Activated CD4-positive, alpha-beta memory T cell treated with anti-CD3 and anti-CD28 coated beads for 36 hours (primary cell): ENCODE measurements at places on chromosomes 11 and 22.

DNA sequence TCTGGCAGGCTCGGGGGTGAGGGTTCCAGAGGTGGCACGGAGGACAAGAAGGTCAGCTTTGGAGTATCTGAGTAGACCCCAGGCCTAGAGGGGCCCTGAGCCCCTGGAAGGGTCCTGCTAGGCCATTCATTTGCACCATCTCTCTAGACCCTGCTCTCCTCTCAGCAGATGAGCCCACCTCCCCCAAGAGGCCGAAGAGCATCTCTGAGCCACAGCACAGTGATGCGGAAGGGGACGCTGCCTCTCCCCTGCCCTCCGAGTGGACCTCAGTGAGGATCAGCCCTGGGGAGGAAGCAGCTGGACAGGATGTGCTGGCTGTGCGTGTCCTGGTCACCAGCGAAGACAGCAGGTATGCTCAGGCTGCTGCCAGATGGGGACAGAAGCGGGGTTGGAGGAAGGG lies 101.6 kb upstream of the PARVA start:
- peak; percentile 7 for DNase-seq

DNA sequence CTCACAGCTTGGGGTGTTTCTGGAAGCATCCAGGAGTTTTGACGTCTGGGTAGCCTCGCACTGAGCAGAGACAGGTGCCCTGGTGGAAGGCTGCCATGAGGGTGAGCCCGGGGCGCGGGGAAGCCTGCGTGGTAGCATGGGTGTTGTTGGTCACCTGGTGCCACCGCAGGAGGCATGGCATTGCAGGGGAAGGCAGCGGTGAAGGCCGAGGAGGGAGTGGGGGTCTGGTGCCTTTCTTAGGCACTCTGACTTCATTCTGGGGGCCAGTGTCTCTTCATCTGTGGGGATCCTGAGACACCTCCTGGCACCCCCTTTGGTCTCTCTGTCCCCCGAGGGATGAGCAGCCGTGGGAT lies 271.2 kb downstream of the TBC1D22A start:
- DNase-seq = no peak

GRCh38 chr11:36057379-36058042 lies 113.6 kb downstream of the LDLRAD3 start:
- no peak for DNase-seq

DNA sequence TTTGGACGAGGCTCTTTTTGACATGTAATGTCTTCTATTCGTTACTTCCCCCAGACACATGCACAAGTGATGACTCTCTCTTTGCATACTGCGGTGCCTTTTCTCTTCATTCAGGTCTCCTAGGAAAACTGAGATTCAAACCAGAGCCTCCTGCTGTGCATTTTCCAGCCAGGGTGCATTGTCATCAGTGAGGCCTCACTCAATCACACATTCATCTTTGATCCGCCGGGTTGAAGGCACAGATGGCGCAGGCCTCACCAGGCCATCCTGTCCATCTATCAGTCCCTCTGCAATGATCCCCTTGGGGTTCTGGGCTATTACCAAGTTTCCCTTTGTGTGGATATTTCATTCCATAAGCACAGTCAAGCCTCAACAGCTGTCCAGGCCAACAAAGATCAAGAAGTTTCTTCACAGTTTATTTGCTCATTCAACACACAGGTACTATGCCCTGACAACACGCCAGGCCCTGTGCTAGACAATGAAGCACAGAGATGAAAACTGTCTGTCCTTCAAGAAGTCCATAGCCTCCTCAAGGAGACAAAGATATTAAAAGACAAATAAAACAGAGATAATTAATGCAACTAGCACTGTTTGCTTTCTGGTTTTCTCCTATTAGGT lies 107.8 kb downstream of the LARGE1 start:
- no peak for DNase-seq

- no peak for DNase-seq
Measured at GRCh38 chr11:108289699-108290098, 66.8 kb downstream of the ATM start.

GRCh38 chr11:111561791-111562325 lies 21.3 kb downstream of the LAYN start:
- no peak for DNase-seq

- no peak for DNase-seq
Measured at GRCh38 chr11:88553204-88553603, 215.7 kb upstream of the CTSC start.

- DNase-seq = no peak
Measured at GRCh38 chr22:48820481-48821345, 1007.0 kb downstream of the BRD1 start.

- DNase-seq = peak; percentile 8
Measured at GRCh38 chr11:537622-538430, 499 bp downstream of the LRRC56 start.

GRCh38 chr11:293852-294661 lies 5.1 kb downstream of the PGGHG start:
- no peak for DNase-seq

GRCh38 chr11:118792570-118793124 lies 1.7 kb upstream of the DDX6 start:
- DNase-seq = peak; percentile 76

- no peak for DNase-seq
Measured at GRCh38 chr11:101444164-101444563, 139.6 kb downstream of the TRPC6 start.

DNA sequence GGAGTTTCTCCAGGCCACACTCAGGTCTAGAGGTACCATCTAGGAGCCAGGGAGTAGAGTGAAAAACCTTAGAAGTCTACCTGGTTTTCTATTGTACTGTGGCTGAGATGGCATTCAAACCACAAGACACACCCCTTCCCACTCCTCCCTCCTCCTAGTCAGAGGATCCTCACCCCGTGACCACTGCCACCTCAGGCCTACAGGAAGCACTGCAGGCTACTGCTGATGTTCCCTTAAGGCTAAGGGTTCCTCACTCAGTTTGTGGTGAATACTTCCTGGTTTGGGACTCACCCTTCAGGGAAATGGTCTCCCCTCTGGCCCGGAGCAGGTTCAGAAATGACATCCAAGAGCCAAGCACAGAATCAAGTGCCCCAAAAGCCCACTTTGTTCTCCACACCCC lies 1293.9 kb downstream of the JRKL start:
- no peak for DNase-seq

- DNase-seq = no peak
Measured at GRCh38 chr22:24961217-24961844, 8.8 kb downstream of the KIAA1671 start.

DNA sequence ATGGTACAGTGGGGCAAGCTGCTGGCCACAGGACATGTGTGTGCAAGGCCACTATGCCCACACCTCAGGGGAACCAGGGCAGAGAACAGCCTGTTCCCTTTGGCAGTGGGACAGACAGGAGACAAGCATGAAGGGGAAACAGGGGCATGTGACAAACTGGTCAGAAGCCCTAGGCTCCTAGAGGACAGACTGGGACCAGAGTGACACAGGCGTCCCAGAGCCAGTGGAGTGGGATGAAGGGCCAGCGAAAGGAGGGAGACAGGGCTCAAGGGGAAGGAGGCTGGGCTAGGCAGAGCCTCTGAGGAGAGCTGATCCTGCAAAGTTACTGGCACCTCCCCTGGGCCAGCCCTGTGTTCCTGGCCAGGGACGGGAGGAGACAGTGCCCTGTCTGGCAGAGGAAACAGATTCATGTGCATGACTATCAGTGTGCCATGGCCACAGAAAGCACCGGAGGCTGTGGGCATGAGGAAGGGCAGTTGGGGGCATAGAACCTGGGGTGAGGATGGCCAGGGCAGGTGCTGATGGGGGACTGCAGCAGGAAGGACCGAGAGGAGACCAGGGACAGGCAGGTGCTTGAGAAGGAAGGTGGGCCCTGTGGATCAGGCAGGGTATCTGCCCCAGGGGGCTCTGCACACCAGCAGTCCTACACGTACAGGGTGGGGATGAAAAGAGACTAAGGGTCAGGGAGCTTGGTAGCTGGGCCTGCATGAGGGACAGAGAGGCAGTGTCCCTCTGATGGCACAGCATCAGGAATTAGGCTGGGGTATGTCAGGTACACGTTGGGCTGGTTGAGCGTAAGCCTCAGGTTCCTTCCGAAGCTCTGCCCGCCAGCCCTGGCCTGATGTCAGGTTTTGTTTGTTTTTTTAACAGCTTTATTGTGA lies 9.8 kb downstream of the DERL3 start:
- DNase-seq = no peak

DNA sequence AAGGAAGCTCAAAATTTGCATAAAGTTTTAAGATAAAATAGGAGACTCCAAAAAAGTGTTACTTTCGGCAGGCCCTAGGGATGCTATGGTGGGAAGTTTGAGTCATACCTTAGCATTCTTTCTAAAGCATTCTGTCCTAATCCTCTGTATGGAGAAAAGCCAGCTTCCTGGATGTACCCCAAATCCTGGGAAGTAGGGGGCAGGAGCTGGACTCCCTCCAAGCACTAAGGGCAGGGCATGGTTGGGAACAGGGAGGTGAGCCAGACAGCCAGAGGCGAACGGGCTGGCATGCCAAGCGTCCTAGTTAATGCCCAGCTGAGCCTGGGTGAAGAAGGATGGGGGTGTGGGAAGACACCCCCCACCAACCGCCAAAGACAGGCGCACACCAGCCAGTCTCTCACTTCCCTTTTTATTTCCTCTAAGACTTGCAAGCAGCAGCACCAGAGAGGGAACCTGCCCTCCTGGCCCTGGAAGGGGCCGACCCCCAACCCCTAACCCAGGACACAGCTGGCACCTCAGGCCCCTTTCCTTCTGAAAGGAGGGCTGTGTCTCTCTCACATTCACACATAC lies 23.9 kb downstream of the RTN4RL2 start:
- DNase-seq = no peak

- no peak for DNase-seq
Measured at GRCh38 chr11:115656041-115656440, 151.8 kb upstream of the CADM1 start.

- no peak for DNase-seq
Measured at GRCh38 chr22:27593378-27593777, 208.2 kb downstream of the MN1 start.

DNA sequence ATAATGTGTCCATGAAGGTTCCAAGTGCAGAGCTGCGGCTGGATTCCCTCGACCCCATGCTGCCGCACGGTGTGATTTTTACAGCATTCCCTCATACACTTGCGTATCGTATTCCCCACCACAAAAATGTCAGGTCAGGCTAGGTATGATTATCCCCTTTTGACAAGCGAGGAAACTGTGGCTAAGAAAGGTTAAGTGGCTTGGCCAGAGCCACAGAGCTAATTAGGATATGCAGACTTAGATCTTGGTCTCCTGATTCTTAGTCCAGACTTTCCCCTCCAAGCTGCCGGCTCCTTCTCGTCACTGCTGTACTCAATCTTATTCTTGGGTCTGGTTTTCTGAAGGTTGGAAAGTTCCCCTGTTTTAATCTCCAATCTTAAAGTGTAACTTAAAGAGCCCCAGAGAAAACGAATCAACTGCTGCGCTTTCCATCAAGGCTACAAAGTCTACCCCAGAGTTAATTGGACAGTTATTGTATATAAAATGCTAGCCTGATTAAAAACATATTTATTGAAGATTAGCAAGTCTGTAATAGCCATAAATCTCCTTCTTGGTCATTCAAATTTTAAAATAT lies 176.6 kb downstream of the ADAMTS15 start:
- DNase-seq = no peak

DNA sequence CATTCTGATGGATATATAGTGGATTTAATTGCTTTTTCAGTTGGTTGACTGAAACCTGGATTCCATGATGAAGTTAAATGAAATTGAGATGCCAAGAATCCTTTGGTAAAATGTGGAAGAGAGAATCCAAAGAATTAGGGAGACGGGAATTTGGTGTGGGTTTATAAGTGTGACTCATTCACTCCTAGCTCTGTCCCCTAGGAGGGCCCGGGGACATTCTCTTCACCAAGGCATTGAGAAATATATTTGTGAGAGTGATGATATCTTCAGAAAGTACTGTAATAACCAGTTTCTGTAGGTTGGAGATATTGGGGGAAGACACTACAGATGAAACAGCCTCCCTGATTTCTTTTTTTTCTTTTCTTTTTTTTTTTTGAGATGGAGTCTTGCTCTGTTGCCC lies 13.6 kb upstream of the PHOX2A start:
- no peak for DNase-seq

DNA sequence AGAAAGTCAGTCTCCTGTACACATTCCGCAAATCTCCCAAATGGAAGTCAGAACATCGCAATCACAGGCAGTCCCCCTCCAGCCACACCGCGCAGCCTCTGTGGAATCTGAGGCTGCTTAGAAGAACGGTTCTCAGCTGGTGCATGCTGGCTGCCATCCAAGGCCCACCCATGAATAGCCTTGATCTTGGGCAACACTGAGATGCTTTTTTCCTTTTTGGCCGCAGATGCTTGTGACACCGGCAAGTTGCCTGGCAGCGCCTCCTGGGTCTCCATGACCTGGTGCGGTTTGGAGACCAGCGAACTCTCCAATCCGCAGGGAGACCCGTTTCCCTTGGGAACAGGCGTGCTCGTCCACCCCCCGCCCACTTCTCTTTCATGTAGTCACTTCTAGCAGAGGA lies 26.3 kb upstream of the PHF21B start:
- DNase-seq = no peak

DNA sequence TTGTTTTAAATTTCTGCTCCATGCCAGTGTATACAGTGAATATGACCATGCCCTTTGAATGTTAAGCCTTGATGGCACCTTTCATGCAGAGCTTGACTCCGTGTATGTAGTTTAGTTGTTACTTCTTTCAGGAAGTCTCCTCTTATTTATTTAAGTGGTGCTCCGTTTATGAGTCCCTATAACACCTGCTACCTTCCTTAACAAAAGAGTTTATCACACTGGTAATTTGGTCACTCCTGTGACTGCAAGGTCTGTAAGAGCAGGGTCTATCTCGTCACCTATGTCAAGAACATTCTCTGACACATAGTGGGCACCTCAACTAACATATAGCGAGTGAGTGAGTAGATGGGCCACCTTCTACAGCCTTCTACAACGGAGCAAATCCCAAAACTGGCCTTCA lies 152.5 kb downstream of the CCDC34 start:
- DNase-seq = no peak

DNA sequence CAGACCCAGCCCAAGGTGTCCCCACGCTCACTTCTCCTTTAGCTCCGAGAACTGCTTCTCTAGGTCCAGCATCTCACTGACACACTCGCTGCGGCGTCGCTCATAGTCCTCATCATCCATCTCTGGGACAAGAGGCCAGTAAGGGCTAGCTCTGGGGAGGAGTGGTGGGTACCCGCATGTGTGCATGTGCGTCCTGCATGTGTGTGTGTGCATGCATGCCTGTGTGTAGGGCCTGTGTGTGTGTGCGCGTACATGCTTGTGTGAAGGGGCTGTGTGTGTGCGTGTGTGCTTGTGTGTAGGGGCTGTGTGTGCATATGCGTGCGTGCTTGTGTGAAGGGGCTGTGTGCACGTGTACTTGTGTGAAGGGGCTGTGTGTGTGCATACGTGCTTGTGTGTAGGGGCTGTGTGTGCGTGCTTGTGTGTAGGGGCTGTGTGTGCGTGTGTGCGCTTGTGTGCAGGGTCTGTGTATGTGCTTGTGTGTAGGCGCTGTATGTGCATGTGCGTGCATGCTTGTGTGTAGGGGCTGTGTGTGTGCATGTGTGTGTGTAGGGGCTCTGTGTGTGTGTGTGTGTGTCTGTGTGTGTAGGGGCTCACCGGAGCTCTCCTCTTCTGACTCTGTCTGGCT lies 3.3 kb downstream of the BRMS1 start:
- DNase-seq = no peak

GRCh38 chr11:118166641-118167040 lies 9.8 kb downstream of the SCN2B start:
- DNase-seq = no peak

- DNase-seq = no peak
Measured at GRCh38 chr11:5541427-5541826, 6.9 kb downstream of the OR52H1 start.
